Effector memory CD4-positive, alpha-beta T cell (primary cell): ENCODE measurements at places on chromosomes 5 and 9.

- no peak for DNase-seq
These were observed 222.3 kb downstream of the GLIS3 start for GRCh38 chr9:4077499-4078102.

- no peak for DNase-seq
These were observed 39.1 kb downstream of the DENND4C start for GRCh38 chr9:19269582-19269981.

DNA sequence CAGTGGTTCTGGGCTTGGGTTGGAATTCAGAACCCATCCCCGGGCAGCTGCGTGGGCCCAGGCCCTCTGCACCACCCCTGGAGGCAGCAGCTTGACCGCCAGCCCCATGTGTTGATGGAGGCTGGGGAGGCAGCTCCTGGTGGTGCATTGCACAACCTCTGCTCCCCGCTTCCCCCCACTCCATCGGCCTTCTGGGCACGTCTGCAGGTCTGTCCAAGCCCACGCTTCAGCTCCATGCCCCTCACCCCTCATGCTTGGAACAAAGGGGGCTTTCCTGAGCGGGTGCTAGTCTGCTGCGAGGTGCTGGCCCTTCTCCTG is 1.4 kb downstream of the NCS1 start:
- DNase-seq: no peak

- no peak for DNase-seq
These were observed 115.2 kb downstream of the SIL1 start for GRCh38 chr5:139082813-139083498.

DNA sequence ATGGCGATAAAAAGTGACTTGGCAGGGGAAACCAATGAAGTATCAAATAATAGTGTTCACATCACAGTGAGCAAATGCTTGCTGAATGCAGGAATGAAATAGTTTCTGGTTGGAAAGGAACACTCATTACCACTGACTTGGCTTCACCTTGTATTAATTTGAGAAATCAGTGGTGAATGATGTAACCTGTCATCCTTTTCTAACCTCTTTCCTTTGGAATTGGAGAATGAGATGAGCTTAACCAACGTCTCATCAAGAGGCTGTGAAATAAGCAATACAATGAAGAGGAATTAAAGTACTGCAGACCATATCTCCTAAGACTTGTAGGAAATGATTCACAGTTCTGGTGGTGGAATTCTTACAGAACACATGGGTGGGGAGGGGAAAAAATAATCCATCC is 192.2 kb downstream of the DMAC1 start:
- no peak for DNase-seq
